ENCODE measurements at places on chromosomes 16 and 17. TPM values are rescaled to one million over a fixed set of nuclear protein-coding genes. Genes with fewer than 3 reads are reported as not detected.

- DNase-seq, result no peak
Observed at GRCh38 chr16:87976665-87977064, 25.4 kb downstream of the BANP start.

DNA sequence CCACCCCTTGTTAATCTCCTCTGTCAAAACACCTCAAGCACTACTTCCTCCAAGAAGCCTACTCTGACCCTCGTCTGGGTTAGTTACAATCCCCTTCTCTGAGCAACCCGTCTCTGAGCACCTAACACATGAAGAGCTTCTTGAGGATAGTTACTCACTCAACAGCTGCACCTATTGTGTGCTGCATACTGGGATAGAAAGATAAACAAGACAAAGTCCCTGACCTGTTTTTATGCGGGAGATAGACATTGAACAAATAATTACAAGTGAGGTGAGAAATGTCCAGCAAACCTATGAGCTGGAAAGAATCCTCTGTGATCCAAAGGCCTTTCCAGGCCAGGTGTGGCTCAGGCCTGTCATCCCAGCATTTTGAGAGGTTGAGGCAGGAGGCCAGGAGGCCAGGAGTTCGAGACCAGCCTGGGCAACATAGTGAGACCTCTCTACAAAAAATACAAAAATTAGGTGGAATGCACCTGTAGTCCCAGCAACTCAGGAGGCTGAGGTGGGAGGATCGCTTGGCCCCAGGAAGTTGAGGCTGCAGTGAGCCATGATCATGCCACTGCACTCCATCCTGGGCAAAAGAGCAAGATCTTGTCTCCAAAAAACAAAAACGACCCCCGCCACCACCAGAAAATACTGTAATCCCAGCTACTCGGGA lies 5.5 kb upstream of the ZNF771 start:
- no peak for DNase-seq

ATAD5 gene
- 10.1 TPM for total RNA-seq

- DNase-seq, result no peak
Observed at GRCh38 chr16:30760577-30761426, 1.1 kb downstream of the CFAP119 start.

- DNase-seq, result no peak
Observed at GRCh38 chr17:6708357-6708961, 4.7 kb downstream of the SLC13A5 start.

DNA sequence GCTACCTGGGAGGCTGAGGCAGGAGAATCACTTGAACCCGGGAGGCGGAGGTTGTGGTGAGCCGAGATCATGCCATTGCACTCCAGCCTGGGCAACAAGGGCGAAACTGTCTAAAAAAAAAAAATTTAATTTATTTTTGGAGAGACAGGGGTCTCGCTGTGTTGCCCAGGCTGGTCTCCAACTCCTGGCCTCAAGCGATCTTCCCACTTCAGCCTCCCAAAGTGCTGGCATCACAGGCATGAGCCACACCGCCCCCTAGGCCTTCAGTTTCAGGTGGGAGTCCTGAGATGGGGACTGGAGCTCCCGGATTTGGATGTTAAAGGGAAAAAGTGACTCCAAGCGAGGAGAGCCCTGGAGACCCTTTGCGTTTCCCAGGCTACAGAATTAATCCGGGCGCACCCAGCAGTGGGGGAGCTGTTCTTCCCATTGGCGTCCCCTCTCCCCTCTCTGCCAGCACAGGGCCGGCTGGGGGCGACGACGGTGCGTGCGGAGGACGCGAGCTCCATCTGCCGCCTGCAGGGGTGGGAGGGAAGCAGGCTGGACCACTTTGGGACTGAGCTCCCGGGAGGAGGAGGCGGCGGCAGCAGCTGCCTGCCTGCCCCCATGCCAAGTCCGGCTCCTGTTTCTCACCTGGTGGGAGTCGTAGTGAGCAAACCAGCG lies 49.3 kb upstream of the USP7 start:
- DNase-seq, result no peak

GRCh38 chr16:8730335-8730915 lies 56.0 kb downstream of the ABAT start:
- DNase-seq, result no peak

DNA sequence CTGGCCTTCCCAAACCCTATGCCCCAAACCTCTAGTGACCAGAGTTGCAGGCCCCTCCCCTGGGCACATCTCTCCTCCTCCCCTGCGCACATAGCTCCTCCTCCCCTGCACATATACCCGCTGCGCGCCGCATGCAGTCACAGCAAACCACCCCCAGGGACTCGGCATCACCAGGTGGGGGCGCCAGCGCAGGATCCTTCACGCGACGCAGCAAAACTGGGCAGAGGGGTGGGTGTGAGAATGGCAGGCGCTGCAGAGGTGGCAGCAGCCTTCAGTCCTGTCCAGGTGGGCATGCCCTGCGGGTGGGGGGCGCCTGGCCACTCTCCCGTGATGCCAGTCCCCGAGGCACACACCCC lies 5.6 kb downstream of the CORO6 start:
- peak; percentile 92 for DNase-seq

Data from colonic mucosa (tissue), 4 donors.